ENCODE measurements at places on chromosomes 2 and 18.

GRCh38 chr2:236021499-236022057 is 146.6 kb downstream of the GBX2 start:
- no peak for DNase-seq

DNA sequence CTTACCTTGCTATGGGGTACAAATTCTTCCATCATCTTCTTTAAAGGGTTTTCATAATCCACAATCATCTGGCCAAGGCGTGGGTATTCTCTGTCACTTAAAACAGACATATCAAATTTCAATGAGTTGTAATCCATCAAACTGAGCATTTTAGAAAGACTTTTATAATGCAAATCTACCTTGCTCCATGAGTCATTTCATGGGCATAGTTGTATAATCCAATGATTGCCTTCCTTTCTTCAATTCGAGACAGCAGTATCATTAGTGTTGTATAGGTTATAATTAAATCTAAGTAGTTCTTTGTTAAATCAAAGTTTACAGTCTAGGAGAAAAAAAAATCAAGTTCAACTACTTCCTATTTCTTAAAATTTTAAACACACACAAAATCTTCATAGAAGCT is 36.3 kb downstream of the NCKAP1 start:
- DNase-seq = no peak

GRCh38 chr2:223180463-223180862 is 128.5 kb downstream of the KCNE4 start:
- no peak for DNase-seq

DNA sequence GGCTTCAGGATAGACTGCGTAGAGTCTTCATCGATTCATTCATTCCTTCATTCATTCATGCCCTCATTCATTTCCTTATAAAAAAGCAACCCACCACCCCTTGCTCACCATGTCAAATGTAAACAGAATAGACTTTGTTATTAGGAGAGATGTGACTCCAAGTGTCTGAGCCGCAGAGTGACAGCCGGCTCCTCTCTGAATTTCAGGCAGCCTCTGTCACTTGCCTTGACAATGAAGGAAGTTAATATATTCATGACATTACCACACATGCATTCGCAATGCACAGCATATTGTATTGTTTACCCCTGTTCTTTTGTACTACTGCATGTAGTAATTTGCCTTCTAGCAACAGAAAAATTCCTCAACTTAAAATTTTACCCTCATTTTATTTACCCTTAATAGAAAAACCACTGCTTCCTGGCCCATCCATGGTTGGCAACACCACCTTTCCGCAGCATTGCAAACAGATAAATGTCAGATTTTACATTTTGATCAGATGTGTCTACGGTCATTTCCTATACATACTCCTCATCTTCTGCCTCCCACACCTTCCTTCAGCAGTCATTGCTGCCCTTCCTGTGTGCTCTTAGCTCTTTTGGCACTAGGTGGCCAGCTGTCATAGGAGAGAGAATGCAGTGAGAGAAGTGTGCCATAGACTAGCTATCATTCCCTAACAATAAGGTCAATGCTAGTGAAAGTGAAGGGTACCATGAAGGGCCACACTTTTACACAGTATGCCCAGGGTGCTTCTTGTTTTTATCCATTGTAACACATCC is 1090.8 kb downstream of the BCL11A start:
- no peak for DNase-seq

DNA sequence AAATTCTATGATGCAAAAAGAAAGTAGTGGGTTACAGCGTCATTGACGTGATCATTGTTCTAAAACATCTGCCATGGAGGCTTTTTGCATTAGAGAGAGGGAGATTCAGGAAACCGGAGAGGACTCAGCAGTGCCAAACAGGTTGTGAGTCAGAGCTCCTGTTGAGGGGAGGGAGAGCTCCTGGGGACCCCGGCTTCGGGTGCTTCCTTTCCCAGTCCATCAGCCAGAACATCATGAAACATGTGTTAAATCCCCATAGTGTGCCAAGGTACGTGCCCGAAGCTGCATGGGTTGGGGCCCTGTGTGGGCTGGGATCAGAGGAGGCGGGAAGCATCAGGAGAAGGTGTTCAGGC is 791 bp upstream of the CYRIA start:
- DNase-seq = no peak

DNA sequence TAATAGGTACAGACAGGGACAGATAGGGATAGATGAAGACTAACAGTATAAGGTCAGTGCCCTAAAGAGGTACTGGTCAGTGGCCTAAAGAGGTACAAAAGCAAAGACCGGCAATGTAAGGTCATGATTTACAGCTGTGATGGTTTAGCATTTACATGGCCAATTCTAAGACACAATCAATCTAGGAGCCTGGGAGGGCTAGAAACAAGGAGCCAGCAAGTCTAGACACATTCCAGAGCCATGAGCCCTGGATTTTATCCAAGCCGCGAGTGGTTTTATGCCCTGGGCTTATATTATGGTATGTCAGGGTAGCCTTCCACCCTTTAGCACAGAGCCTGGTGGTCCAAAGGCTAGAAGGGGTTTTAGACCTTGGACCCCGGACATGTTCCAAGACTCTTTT is 124.2 kb downstream of the CBLN2 start:
- DNase-seq = no peak

- no peak for DNase-seq
Measured at GRCh38 chr2:85611217-85611704, 605 bp downstream of the C2orf68 start.

DNA sequence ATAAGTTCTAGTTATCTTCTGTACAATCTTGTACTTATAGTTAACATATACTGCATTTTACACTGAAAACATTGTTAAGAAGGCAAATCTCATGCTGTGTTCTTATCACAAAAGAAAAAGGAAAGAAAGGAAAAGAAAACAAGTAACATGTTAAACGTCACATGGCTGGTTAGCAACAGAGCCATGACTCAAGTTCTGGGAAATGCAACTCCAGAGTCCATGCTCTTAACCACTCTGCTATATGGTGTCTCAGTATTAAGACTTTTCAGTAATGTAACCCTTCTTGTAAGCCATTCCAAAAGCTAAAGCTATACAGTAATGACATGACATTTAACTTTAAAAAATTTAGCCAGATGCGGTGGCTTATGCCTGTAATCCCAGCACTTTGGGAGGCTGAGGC is 181.4 kb downstream of the BARD1 start:
- no peak for DNase-seq

- no peak for DNase-seq
Measured at GRCh38 chr2:56540916-56541315, 357.1 kb downstream of the CCDC85A start.

Measured in neuronal stem cell (in vitro differentiated cells).